ENCODE measurements at places on chromosomes 3 and 15. TPM values are rescaled to one million over a fixed set of nuclear protein-coding genes. Genes with fewer than 3 reads are reported as not detected.

The GUCA1C gene
- total RNA-seq: not detected

The ISLR2 gene
- total RNA-seq: not detected

The ITIH1 gene
- not detected for total RNA-seq

The BNC1 gene
- total RNA-seq: not detected

The ALS2CL gene
- total RNA-seq: 16.6 TPM

The AMT gene
- 6.3 TPM for total RNA-seq

The HHLA2 gene
- total RNA-seq: 3.0 TPM

The TRANK1 gene
- total RNA-seq: 93.1 TPM

The TMC3 gene
- total RNA-seq: not detected

The TNFAIP8L3 gene
- not detected for total RNA-seq

The EFHB gene
- total RNA-seq: 0.33 TPM

The ARPIN gene
- total RNA-seq: not detected

The MNS1 gene
- 0.23 TPM for total RNA-seq

The ADAMTS9 gene
- not detected for total RNA-seq

The MAGI1 gene
- total RNA-seq: not detected

The SPTBN5 gene
- total RNA-seq: 1.2 TPM

The DPPA2 gene
- not detected for total RNA-seq

The DUOXA2 gene
- total RNA-seq: not detected

The ANKDD1A gene
- total RNA-seq: 0.87 TPM

The SOX2 gene
- total RNA-seq: not detected

The BCL2A1 gene
- 14.2 TPM for total RNA-seq

The APH1B gene
- total RNA-seq: 7.3 TPM

The PLEKHO2 gene
- 27.6 TPM for total RNA-seq

The TAGLN3 gene
- total RNA-seq: 0.33 TPM

The CCR9 gene
- not detected for total RNA-seq

The CCDC13 gene
- 0.65 TPM for total RNA-seq

The FBXL22 gene
- 0.79 TPM for total RNA-seq

The AP3B2 gene
- total RNA-seq: not detected

The GPR160 gene
- total RNA-seq: 6.1 TPM

The WDR48 gene
- 32.3 TPM for total RNA-seq

The COL6A5 gene
- total RNA-seq: not detected

The ZDHHC19 gene
- not detected for total RNA-seq

The MORC1 gene
- total RNA-seq: not detected

The SLC6A20 gene
- not detected for total RNA-seq

The ABHD6 gene
- 5.0 TPM for total RNA-seq

The FRMD4B gene
- total RNA-seq: 6.9 TPM

The AKAP13 gene
- total RNA-seq: 181 TPM

Data from activated CD4-positive, alpha-beta T cell treated with anti-CD3 and anti-CD28 coated beads, Interleukin-2, amount 10 ng/mL, durations not matched to agents 7 days and 5 days (primary cell).